Stimulated activated CD4-positive, alpha-beta T cell treated with anti-CD3 and anti-CD28 coated beads, Interleukin-1b, Interleukin-23, amount 100 ng/mL, for 4 hours (primary cell): ENCODE measurements at places on chromosomes 6 and 20.

GRCh38 chr6:17042422-17043147 is 59.3 kb upstream of the STMND1 start:
- DNase-seq = no peak

DNA sequence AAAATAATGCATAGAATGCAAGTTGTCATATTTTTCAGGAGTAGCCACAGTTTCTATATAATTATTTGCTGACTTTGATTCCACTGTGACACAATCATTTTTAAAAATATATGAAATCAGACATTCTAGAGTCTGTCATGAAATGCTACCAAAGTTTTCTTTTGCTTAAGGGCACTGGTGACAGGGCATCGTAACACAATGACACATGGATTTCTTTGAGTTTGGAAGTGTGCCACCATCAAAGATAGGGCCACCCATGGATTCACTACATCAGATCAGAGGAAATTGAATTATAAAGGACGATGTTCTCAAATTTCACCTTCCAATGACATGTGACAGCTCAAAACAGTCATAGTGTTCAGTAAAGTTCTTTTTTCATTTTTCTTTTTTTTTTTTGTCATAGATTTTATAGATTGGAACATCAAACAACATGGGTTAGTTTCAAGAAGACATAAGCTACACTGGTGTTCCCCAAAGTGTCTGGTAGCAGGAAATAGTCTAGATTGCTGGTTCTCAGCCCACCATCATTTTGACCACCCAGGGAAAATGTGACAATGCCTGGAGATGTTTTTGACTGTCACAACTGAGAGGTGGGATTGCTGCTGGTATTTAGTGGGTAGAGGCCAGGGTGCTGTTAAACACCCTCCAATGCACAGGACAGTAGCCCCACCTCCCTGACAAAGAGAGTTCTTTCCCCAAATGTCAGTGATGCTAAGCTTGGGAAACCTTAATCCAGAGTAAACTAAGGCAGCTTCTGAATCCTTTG is 123.8 kb upstream of the DOK5 start:
- no peak for DNase-seq

DNA sequence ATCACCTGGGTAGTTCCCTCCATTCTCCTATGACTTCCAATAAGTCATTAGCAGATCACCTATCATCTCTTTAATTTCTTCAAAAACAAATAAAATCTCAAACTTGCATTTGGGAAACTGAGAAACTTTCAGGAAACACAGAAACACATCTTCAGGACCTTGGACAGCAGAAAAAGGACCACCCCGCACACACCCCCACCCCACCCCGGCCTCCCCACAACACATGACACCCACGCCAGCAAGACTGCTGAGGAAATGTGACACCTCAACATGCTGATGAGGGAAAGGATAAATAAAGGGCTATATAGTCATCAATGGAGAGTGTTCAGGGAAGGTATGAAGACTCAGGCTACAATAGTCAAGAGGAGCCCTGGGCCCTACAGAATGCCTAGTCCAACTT is 15.6 kb upstream of the TRIM39 start:
- no peak for DNase-seq

- no peak for DNase-seq
These were observed 37.7 kb upstream of the DEFB112 start for GRCh38 chr6:50087231-50087954.

DNA sequence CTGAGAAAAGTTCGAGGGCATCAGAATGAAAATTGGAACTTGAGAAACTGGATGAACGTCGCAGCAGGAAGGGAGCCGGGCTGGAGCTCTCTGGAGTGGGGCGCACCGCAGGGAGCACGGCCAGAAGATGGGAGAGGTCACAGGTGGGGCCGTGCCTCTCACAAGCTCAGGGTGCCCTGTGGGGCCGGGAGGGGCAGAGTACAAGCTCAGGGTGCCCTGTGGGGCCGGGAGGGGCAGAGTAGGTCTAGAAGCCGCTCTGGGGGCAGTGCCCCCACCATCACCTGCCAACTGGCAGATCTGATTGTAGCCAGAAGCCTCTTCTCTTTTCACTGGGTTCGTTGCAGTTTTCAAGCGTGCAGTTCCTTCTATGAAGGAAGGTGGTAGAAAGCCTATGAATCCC is 61.1 kb upstream of the SNX9 start:
- no peak for DNase-seq

DNA sequence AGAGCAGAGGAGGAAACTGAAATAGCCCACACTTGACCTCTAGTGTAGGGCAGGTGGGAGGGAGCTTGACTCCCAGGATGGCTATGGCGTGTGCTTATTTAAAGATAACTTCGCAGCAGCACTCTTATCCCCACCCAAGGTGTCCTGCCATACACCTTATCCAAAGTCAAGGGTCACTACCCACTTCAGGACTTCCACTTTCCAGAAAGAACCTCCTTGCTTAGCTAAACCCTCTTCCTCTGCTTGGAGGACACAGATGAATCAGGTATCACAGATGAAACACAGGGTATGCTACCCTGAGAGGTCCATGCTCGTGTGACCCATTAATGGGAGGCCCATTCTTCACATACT is 2.3 kb downstream of the RIN2 start:
- no peak for DNase-seq
